ENCODE measurements at places on chromosomes 3 and 15.
A peak's percentile ranks its signal among the peaks of the same experiment; 100 is the strongest.

DNA sequence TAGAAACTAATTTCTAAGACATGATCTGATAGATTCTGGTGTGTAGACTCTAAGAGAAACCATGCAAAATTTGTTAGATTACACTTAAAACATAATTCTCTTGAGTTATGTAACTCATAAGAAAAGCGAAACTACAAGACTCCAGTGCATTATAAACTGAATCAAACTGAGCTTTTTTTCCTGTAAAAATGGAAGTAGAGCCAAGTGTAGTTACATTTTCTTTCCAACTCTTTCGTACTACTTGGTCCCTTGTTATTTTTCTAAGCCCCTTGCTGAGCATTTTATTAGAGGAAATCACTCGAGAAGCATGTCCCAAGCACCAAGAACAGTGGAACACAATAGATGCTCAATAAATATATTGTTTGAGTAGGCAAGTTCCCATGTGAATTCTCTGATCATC, 130.2 kb downstream of the GADL1 start:
- no peak for DNase-seq

- no peak for DNase-seq
Observed at GRCh38 chr3:80331494-80332170, 563.8 kb upstream of the ROBO1 start.

- no peak for DNase-seq
Observed at GRCh38 chr15:76932135-76932966, 802 bp downstream of the RCN2 start.

GRCh38 chr3:169171739-169172138, 491.8 kb downstream of the MECOM start:
- peak; percentile 14 for DNase-seq

- DNase-seq: no peak
Observed at GRCh38 chr3:181329024-181329423, 339.5 kb upstream of the DNAJC19 start.

DNA sequence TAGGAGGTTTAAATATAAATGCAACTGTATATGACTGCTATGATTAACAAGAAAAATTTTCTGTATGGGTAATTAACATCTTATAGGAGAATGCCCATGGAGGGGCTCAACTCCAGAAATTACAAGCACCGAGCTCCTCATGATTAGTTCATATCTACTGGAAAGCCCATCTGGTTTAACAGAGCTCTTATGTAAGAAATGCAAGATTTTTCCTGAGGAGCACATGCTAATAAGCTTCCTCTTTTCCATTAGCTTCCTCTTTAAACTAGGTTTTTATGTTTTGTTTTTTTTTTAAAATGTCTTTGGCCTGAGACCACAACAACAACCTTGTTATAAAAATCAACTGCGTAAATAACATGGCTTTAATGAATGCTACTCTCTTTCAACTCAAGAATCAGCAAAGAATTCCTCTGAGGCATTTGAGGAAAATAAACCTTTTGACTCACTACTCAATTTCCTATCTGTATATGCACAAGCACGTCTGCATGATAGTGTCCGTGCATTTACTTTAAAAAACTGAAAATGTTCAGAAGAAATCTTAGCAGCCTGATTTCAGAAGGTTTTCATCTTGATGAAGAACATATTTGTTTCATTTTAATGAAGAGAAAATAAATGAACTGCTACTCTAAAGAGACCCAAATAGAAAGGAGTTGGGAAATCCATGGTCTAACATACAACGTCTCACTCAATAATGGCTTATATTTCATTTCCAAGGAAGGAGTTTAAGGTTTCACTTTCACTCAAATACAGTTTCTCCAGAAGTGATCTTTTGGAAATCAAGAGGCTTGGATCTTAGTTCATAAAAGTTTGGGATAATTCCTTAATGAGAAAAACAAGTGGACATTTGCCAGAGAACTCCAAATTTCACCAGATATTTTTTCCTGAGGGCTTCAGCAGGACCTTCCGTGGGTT, 180.8 kb downstream of the KCNAB1 start:
- no peak for DNase-seq

- DNase-seq: peak; percentile 81
Observed at GRCh38 chr3:142209655-142210054, 15.7 kb downstream of the GK5 start.

DNA sequence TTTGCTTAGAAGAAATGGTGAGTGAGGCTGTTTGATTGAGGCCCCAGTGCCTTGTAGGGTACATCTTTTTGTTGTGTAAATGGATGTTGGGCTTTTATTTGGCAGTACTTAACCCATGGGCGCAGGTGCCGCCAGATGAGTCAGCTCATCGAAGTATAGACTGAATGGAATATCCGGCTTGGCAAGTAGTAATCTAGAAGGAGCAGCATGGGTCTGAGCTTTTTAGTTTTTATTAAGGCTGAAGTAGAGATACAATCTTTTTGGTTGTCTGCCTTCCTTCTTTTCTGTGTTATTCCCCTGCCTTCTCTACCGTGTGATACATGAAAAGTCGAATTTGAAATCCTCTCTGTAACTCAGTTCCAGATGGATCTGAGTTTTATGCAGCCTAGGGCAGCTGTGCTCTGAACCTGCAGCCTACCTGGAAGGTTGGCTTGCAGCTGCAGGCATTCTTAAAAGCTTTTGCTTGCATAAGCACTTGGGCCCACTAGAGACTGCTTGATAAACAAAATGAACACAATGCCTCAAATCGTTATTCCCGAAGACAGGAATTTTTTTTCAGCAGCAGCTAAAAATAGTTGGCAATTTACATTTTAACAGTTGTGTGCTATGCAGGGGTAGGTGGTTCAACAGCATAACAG, 177.5 kb upstream of the CGNL1 start:
- DNase-seq: no peak

DNA sequence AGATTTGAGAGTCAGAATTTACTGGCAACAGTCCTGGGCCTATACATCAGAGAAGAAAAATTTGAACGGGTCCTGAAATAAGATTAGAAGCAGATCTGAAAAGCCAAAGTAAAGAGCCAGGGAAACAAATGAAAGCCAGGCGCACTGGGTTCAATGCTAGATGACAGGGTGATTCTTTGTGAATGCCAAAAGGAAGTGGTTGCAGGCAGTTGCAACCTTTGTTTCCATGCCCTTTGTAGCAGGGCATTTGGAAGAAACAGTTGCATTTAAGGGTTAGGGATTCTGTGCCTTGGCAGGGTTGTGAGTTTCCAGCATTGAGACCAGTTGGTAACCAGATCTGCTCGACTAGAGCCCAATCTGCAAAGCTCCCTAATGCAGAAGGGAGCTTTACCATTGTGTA, 36.4 kb upstream of the MTHFS start:
- DNase-seq: no peak

DNA sequence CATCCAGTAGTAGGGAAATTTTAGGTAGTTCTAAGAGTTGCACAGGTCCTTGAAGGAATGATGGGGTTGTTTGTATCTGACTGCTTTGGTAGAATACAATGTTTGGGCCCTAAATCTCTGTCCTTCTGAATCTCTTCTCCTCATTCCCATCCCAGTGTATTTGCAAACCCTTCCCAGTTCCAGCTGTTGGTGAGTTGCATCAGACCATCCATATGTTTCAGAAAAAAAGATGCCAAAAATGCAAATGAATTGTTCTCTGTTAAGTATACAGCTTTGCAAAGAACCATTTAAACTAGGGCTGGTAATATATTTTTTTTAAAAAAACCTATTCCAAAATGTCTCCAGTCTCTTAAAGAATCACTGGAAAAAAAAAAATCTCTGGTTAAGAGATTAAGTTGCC, 250.8 kb upstream of the FEZF2 start:
- no peak for DNase-seq

- DNase-seq: no peak
Observed at GRCh38 chr3:100443690-100444089, 42.4 kb downstream of the LNP1 start.

- peak; percentile 26 for DNase-seq
Observed at GRCh38 chr3:44058022-44058867, 183.4 kb upstream of the TOPAZ1 start.

GRCh38 chr3:129956936-129957335, 17.6 kb upstream of the TRH start:
- DNase-seq: no peak

- DNase-seq: no peak
Observed at GRCh38 chr3:150798122-150798618, 35.2 kb upstream of the SIAH2 start.

DNA sequence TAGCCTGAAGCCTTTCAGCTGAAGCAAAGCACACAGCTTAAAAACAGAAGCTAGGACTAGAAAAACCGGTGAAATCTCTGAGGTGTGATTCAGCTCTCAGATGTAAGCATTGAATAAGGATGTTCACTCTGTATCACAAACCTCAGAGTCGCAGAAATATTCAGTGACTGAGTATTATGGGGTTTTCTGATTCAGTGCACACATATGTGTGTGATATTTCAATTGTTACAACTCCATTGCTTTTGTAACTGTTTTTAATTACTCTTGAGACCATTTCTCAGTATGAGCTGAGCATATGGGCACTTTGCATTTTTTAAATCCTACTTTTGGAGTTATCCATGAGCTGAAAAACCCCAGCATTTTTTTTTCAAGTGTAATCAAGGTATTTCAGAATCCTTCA, 868.8 kb downstream of the NTRK3 start:
- DNase-seq: peak; percentile 84

DNA sequence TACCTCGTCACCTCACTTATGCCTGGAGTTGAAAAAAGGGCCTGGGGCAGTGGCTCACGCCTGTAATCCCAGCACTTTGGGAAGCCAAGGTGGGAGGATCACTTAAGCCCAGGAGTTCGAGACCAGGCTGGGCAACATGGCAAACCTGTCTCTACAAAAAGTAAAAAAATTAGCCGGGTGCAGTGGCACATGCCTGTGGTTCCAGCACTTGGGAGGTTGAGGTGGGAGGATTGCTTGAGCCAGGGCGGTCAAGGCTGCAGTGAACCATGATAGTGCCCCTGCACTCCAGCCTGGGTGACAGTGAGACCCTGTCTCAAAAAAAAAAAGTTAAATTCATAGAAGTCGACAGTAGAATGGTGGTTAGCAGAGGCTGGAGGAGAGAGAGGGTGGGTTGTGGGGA, 4.6 kb upstream of the NEIL1 start:
- DNase-seq: no peak

DNA sequence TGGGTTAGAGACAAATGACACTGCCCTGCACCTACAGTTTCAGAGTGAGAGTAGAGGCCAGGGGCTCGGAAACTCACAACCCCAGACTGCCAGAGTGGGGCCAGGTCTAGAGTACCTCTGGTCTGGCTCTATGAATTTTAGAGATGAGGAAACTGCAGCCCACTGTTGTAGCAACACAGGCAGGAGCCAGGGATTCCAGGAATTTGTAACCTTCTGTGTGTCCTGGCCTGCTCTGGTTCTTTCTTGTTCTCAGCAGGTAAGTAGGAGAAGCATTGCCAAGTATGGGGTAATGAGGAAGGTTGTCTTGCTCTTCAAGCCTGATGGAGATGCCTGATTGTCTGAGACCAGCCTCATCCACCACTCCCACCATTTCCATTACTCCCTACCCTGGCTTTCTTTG, 221.8 kb downstream of the UACA start:
- no peak for DNase-seq

DNA sequence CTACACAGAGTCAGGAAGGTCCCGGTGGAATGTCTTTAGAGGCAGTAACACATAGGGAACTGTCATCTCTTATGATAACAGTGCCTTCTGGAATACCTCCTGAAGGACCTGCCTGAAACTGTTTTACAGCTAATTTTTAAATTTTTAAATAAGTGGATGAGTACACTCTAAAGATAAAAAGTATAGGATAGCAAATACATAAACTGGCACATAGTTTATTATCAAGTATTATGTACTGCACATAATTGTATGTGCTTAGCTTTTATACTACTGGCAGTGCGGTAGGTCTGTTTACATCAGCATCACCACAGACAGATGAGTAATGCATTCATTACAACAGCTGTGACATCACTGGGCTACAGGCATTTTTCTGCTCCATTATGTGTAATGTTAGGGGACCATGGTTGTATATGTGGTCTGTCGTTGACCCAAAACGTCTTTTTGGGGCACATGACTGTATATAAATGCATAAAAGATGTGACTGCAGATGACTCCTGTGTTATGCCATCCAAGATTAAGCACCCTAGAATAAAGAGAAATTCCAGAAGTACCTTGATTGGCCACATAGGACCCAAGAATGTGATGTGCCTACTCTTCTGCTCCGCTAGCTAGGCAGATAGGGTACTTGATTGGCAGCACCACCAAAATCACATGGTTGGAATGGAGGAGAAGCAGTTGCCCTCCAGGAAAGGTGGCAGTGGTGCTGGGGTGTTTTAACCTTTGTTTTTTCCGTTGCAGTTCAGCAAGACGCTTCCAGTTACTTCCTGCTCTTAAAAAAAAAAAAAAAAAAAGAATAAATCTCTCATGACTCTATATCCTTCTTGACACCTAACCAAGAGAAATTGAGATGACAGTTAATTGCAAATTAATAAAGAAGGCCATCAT, 3.3 kb downstream of the VPS8 start:
- peak; percentile 79 for DNase-seq

DNA sequence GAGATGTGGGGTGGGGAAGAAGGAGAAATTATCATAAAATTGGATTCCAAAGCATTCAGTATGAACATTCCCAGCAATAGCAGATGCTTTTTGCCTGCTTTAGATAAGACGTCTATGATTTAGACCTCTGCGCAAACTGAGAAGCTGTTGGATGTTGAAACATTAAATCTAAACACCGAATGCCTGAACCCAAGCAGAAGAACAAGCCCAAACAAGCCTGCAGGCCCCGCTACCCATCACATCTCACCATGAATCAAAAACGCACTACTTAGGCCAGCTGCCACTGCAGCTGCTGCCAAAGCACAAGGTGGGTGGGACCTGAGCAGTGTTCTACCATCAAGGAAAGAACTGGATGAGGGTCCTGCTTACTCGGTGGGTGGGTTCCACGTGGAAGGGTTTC, 24.4 kb upstream of the THBS1 start:
- no peak for DNase-seq

All from fibroblast of skin of right quadriceps (primary cell).